Esophagus squamous epithelium (tissue), 5 donors: ENCODE measurements at places on chromosomes 2 and 18. TPM values are rescaled to one million over a fixed set of nuclear protein-coding genes. Genes with fewer than 3 reads are reported as not detected.

Gene MARCHF4
- total RNA-seq: not detected

Gene OTOS
- not detected for total RNA-seq

Gene CFC1
- total RNA-seq: not detected

GRCh38 chr18:2415656-2416055, 155.6 kb downstream of the METTL4 start:
- DNase-seq: no peak

- no peak for DNase-seq
Measured at GRCh38 chr18:5132987-5133386, 64.1 kb downstream of the AKAIN1 start.

DNA sequence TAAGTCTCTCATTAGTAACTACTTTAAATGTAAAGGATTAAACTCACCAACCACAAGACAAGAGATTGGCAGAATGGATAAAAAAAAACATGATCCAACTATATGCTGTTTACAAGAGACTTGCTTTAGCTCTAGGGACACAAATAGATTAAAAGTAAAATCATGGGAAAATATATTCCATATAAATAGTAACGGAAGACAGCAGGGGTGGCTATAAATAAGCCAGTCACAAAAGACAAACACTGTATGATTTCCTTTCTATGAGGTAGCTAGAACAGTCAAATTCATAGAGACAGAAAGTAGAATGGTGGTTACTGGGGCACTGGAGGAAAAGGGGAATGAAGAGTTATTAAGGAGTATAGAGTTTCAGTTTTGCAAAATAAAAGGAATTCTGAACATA, 145.2 kb downstream of the THADA start:
- no peak for DNase-seq

DNA sequence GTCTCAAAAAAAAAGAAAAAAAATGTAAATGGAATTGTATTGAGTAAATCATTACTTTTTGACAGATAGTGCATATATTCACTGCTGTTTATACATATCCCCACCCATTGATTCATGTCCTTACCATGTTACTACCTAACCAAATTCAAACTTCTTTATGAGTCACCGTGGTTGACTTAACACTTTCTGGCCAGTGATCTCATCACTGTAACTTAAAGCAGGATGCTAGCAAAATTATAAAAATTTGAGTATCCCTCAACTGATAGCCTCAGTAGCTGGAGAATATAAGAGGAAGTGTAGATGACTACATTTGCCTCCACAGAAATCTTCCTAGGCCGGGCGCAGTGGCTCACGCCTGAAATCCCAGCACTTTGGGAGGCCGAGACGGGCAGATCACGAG, 13.4 kb downstream of the CNOT9 start:
- DNase-seq: no peak

- no peak for DNase-seq
Measured at GRCh38 chr2:190182071-190182524, 119.6 kb upstream of the MSTN start.

DNA sequence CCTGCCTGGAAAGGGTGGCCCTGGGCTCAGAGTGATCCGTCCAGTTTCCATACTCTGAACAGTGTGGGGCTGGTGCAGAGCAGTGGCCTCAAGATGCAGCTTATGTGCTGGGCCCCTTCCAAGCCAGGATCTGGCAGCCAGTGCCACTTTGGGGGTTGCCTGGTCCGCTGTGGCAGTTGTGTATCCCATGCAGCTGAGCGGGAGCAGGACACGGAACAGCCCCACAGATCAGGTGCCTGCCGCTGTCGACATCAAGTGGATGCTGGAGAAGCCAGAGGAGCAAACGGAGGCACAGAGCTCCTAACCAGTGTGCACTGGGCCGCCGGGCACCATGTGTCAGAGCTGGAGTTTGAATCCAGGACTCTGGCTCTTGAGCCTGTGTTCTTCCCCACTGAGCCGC, 112.0 kb downstream of the CABLES1 start:
- DNase-seq: no peak

- no peak for DNase-seq
Measured at GRCh38 chr2:240874715-240875227, 6.1 kb downstream of the AGXT start.

GRCh38 chr2:102084651-102085050, 57.9 kb upstream of the IL1R1 start:
- DNase-seq: no peak
